Kidney tubule cell (primary cell): ENCODE measurements at places on chromosomes 1 and 21.

GRCh38 chr1:34235594-34235993 lies 58.9 kb downstream of the C1orf94 start:
- no peak for DNase-seq

GRCh38 chr1:16187748-16188401 lies 24.6 kb downstream of the ARHGEF19 start:
- peak; percentile 86 for DNase-seq

- peak; percentile 57 for DNase-seq
Measured at GRCh38 chr1:229203030-229203751, 67.7 kb upstream of the RAB4A start.

DNA sequence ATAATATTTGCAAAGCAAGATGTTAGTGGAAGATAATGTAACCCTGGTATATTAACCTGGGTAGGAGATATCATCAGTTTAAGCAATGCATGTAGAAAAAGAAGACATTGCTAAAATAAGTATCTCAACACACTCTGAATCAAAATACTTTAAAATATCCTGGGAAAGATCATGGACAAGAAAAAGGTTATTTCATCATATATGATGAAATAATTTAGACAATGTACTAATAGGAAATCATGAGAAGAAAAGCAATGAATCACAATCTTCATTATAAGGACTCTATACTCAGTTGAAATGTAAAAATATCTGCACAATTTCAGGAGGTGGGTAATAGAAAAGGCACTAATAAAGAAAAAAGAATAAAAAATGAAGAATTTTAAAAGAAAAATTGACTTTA lies 158.8 kb downstream of the KCNT2 start:
- DNase-seq = no peak

GRCh38 chr1:245226203-245226499 lies 71.4 kb downstream of the KIF26B start:
- DNase-seq = no peak

- peak; percentile 42 for DNase-seq
Measured at GRCh38 chr1:247421074-247421473, 5.1 kb downstream of the NLRP3 start.

DNA sequence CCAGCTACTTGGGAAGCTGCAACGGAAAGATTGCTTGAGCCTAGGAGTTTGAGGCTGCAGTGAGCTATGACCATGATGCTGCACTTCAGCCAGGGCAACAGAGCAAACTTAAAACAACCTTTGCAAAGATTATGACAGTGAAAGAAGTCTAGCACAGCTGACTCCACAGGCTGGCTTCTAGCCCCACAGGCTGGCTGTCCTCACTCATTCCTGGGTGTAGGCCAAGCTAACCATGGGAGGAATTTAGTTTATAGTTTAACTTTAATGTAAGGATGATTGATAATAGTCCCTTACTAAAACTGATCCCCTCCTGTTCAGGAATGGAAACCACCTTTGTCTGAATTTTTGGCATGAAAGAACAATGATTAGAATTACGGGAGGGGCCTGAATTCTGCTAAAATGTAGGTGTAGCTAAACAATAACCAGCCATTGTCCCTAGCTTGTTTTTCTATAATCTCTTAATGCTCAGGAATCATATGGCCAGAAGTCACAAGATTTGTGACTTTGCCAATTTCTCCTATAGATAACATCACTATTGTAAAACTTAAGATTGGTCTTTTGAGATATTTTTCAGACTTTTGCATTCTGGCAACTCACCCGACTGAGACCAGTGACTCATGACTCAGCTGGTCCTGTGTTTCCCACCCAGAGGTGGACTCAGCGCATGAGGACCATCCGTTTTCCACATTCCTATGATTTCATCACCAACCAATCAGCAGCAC lies 28.1 kb upstream of the SGIP1 start:
- peak; percentile 91 for DNase-seq

DNA sequence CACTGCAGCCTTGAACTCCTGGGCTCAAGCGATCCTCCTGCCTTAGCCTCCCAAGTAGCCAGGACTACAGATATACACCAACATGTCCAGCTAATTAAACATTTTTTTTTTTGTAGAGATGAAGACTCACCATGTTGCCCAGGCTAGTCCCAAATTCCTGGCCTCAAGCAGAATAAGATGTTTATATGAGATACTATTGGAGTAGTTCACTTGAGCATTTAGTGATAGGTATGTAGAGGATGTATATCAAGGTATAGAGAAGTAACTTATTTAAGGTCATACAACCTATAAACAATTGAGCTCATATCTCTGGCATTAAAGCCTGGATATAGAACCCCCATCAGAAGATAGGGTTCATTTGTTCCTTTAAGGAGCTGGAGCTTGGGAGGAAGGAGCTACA lies 4.6 kb upstream of the TMEM269 start:
- DNase-seq = no peak

DNA sequence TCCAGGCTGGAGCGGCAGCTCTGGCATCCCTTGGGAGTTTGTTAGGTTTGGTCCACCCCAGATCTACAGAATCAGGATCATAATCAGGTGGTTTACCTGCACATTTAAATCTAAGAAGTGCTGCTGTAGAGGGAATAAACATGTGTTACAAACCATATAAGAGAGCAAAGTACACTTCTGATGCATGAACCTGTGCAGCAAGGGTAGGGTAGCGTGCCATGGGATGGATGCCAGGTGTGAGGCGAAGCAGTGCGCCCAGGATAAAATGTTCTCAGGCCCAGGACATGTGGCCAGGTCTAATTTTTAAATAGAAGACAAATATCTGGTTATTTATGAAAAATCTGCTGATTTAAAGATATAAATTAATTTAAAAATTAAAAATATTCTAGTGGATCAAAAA lies 308.8 kb upstream of the USP24 start:
- DNase-seq = no peak
